ENCODE measurements at places on chromosomes 12 and 14.
A peak's percentile ranks its signal among the peaks of the same experiment; 100 is the strongest.

GRCh38 chr12:48024735-48025134 is 20.5 kb upstream of the COL2A1 start:
- DNase-seq: no peak

- no peak for DNase-seq
Observed at GRCh38 chr14:100098171-100098570, 32.9 kb downstream of the EVL start.

DNA sequence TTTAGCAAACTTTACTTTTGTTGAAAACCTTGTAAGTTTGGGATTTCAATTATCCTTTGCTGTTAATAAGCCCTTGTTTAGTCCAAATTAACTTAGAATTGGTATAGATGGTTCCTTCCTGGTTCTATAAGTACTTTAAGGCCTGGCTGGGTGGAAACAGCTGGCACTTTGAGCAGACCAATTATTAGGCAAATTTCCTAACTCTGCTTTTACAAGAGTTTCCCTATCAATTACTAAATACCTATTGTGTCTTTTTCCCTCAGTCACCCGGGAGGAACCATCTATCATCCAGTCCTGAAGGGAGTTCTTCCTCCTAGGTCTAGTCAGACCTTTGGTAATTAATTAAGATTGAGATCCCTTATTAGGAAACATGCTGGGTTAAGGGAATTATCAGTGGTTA is 138.0 kb downstream of the SLC38A6 start:
- no peak for DNase-seq

- DNase-seq: no peak
Observed at GRCh38 chr12:106369624-106370346, 12.2 kb downstream of the POLR3B start.

- DNase-seq: no peak
Observed at GRCh38 chr12:89618113-89618862, 90.3 kb downstream of the ATP2B1 start.

DNA sequence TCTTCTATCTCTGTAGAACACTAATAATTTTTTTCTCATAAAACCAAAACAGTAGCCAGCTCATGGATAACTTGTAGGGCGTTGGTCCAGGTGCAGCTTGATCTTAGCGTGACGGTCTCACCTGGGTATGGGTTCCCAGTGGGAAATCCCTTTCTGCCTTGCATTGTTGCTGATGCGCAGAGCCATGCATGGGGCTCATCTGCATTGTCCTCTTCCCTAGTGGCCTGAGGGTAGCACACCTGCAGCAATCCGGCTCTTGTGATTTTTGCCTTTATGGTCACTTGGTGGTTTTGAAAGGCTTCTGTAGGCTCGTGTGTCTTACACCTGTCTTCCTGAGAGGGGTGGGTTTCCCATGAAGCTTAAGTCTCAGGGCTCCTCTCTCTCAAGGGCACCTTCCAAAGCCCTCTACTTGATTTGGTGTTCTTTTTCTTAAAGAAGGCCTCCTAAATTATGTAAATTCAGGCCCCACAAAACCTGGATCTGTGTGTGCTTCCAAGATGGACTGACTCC is 130.6 kb downstream of the PRKCH start:
- DNase-seq: no peak

GRCh38 chr12:116731801-116732200 is 6.1 kb downstream of the SPRING1 start:
- DNase-seq: no peak

GRCh38 chr14:102951034-102951433 is 28.6 kb downstream of the AMN start:
- DNase-seq: no peak

- no peak for DNase-seq
Observed at GRCh38 chr12:23781118-23781517, 168.4 kb downstream of the SOX5 start.

GRCh38 chr14:97592341-97592980 is 795.3 kb downstream of the VRK1 start:
- DNase-seq: no peak

DNA sequence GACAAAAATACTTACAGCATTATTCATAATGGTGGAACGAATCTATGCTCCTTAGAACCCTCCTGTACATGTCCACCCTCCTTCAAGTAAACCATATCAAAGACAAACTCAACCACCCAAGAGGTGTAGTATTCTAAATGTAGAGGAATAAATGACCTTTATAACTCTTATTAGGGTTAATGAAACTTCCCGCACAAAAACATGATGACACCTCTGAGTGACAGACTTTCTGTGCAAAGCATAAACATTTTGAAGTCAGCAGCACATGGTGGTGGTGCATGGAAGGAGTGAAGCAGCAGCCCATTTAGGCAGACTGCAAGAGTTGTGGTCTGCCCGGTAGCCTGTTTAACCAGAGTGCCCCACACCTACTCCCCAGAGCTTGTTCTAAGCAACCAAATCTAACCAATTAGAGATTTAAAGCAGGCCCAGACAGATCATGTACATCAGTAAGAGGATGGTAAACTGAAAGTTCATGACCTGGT is 615 bp upstream of the ASB8 start:
- DNase-seq: no peak

GRCh38 chr12:55965941-55966407 is at the start of gene PMEL:
TSS of gene PMEL (minus strand) at chr12:55966042. CDS start at chr12:55966011, 31 bp downstream.
- no peak for DNase-seq

DNA sequence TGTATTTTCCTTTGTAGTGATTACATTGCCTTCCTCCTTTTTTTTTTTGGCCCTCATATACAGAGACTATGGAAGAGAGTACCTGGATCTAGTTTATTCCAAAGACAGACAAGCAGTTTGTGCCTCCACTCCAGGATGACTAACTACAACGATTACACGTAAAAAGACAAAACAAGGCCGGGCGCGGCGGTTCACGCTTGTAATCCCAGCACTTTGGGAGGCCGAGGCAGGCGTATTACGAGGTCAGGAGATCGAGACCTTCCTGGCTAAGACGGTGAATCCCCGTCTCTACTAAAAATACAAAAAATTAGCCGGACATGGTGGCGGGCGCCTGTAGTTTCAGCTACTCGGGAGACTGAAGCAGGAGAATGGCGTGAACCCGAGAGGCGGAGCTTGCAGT is 2.2 kb downstream of the CERS5 start:
- DNase-seq: no peak

DNA sequence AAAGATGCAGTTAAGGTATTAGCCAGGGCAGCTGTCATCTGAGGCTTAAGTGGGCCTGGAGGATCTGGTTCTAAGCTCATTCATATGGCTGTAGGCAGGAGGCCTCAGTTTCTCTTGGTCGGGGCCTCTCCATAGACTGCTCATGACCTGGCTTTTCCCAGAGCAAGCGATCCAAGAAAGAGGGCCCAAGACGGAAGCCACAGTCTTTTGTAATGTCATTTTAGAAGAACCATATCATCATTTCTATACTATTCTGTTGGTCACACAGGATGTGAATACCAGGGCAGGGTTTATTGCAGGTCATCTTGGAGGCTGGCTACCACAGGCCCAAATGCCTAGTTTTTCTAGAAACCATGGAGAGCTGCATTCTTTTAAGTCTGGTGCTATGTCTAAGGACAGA is 47.7 kb downstream of the GNG2 start:
- no peak for DNase-seq

- DNase-seq: no peak
Observed at GRCh38 chr12:111505601-111506036, 93.5 kb downstream of the ATXN2 start.

DNA sequence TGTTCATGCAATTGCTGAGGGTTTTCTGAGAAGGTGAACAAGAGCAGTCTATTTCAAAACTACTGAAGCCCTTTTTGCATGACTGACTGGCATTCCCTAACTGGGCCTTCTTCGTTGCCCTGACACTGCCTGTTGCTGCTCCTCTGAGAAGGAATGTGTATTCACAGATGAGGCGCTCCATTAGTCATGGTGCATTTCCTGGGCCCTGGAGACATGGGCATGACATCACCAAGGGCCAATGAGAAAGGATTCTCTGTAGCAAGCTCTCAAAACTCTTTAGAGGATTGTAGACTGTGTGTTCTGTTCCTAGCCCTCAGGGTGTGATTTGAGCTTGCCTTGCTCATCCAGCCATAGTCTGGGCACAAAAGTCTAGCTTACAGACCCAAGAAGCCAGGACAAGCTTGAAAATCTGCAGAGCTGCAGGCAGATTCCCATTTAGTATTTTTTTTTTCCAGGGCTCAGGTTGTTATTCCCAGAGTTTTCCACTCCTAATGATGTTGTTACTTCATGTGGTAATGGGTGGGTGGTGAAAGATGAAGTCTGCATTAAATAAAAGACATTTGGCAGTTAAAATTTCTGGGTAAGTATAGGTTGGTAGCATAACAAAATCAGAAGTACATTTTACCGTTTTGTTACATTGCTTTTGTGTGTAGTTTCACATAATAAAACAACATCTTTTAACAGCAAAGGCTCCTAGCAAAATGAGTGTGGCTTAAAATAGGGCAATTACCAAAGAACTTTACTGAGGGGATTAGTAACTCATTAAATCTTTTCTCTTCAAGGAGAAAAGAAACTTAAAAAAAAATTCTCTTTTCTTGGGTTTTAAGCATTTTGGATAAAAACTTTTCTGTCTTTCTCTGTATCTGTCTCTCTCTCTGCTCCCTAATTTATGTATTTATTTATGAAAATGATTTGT is 318.4 kb downstream of the RAD51B start:
- DNase-seq: no peak

GRCh38 chr12:20985399-20985798 is 145.6 kb upstream of the SLCO1B1 start:
- DNase-seq: no peak

DNA sequence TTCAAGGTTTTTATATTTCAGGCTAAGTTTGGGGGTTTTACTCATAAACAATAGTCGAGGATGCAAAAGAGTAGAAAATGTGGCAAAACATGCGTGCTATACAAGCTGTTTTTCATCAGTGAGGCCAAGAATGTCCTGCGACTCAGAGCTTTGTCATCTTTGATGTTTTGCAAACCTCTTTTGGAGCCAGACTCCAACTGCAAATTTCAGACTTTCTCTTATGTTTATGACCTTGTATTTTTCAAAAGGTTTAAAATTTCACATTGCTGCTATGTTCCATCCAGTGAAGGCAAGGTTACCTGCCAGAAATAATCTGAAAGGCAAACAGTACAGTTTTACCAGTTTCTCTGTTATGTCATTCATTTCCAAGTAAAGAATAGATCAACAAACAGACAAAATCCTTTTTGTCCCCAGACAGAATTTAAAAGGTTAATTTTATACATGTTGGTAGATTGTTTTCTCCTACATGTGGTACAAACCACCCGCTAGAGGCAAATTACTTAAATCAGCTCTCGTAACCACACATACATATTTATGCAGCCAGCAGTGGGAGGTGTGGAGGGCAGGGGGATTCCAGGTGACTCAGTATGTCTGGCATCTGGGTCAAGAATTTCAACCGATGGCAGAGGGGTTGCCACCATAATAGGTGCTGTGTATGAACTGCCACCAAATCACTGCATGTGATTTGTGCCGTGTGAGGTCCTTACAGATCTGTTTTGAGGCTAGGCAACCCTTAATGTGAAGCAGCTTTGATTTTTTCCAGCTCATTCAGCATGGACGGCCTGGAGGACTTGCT is 119.8 kb upstream of the CPM start:
- DNase-seq: peak; percentile 16

- no peak for DNase-seq
Observed at GRCh38 chr14:64612971-64613666, 63.4 kb downstream of the PPP1R36 start.

Data from stimulated activated CD8-positive, alpha-beta memory T cell treated with anti-CD3 and anti-CD28 coated beads, Interleukin-7, amount 100 ng/mL, for 24 hours (primary cell).